Right hindlimb (tissue), 1 donor: ENCODE measurements at places on chromosomes 11 and 22.
A peak's percentile ranks its signal among the peaks of the same experiment; 100 is the strongest.

DNA sequence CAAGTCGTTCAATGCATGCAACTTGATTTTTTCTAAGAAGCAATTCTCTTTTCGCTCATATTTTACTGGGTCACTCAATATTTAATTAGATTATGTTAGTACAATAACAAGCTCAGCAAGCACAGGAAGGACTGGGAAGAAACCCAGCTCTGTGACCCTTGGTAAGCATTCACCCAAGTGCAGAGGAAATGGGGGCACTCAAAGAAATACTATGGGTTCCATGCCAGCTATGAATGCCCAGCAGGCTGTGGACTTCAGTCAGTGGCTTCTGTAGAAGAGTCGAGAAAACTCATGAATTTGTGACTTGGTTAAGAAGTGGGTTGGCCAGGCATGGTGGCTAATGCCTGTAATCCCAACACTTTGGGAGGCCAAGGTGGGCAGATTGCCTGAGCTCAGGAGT, 123.6 kb downstream of the GALNT18 start:
- no peak for DNase-seq

GRCh38 chr11:65616575-65617001, 1.0 kb downstream of the PCNX3 start:
- no peak for DNase-seq

DNA sequence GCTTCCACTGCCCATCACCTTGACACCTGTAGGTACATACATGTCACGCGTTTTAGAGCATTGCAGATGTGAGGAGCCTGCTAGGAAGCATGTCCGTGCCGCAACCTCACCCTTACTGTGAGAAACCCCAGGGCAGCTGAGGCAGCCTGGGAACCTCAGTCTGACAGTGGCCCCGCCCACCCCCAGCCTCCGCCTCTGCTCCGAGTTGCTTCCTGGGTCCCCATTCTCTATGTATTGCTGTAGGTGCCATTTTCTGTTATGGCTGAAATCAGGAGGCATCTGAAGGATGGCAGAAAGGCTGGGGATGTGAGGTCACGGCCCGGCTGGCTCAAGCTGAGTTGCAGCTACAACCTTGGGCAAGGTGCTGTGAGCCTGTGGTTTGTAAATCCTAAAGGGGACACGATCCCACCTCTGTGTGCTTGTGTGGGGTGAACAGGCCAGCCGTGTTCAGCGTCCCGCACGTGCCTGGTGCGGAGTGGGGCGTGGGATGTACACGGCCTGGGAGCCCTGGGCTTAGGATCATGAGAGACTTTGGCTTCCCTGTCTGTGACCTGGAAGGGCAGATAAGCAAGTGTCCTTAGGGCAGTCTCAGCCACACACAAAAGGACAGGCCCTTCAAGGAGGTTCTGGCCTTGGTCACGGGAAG, 102.7 kb downstream of the PHF21B start:
- no peak for DNase-seq

- no peak for DNase-seq
Observed at GRCh38 chr11:35157814-35158700, 19.1 kb downstream of the CD44 start.

GRCh38 chr11:63686926-63687325, 5.6 kb downstream of the RTN3 start:
- DNase-seq, result no peak

GRCh38 chr11:2517386-2518064, 72.7 kb downstream of the KCNQ1 start:
- peak; percentile 7 for DNase-seq
